ENCODE measurements at places on chromosomes 16 and 17.

- DNase-seq = no peak
Measured at GRCh38 chr17:50221266-50221863, 19.9 kb upstream of the COL1A1 start.

GRCh38 chr16:30771726-30772125, 9.6 kb downstream of the RNF40 start:
- DNase-seq = no peak

GRCh38 chr16:66176111-66176510, 190.4 kb upstream of the CDH5 start:
- DNase-seq = no peak

DNA sequence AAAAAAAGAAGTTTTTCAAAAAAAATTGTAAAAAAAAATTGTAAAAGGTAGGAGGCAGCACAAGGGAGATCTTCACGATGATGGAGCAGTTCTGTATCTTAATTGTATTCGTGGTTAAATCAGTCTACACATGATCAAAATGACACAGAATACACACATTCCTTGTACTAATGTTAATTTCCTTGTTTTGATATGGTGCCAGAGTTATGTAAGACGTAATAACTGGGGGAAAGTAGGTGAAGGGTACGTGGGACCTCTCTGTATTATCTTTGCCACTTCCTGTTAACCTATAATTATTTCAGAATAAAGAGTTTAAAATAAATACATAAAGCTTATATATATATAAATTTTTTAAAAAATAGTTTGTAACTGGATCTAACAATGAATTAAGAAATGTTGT, 36.8 kb downstream of the HELZ start:
- no peak for DNase-seq

GRCh38 chr17:13031718-13032350, 14.0 kb upstream of the ELAC2 start:
- DNase-seq = peak; percentile 1

GRCh38 chr17:879546-880442, 97.6 kb downstream of the MRM3 start:
- DNase-seq = peak; percentile 6

DNA sequence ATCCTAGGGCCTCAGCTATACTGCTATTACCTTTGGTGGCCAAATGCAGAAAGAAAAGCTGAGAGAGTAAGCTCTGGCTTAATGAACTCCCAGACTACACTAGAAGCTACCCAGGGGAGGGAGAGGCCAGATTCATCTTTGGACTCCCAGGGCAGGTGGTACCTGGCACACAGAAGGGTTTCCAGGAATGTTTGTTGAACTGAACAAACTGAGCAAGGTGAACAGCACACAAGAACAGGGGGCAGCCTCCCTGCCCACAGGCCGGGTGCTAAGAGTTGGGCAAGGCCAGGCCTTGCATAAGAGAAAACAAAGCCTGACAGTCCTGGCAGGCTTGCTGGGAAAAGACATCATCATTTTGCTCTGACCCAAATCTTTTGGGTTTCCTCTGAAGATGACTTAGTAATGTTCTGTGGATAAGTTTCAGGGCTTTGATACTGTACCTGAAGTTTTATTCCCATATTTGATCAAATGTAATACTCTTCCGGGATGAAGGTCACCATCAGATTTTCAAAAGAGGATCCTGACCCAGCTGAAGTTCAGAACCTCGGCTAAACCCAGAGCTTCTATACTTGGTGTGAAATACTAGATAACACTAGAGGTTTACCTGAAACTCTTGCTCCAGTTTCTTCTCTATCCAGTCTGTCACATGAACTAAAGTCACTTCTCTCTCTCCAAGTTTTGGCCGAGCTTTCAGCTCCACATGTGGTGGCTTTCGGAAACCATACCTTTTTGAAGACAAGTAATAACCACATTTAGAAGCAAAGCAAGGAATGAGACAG, 20.5 kb upstream of the ERN1 start:
- DNase-seq = no peak

- no peak for DNase-seq
Measured at GRCh38 chr16:50266337-50267091, at the start of gene ADCY7. TSS of gene ADCY7 (plus strand) at chr16:50266551. CDS start at chr16:50288180, 21,629 bp downstream.

DNA sequence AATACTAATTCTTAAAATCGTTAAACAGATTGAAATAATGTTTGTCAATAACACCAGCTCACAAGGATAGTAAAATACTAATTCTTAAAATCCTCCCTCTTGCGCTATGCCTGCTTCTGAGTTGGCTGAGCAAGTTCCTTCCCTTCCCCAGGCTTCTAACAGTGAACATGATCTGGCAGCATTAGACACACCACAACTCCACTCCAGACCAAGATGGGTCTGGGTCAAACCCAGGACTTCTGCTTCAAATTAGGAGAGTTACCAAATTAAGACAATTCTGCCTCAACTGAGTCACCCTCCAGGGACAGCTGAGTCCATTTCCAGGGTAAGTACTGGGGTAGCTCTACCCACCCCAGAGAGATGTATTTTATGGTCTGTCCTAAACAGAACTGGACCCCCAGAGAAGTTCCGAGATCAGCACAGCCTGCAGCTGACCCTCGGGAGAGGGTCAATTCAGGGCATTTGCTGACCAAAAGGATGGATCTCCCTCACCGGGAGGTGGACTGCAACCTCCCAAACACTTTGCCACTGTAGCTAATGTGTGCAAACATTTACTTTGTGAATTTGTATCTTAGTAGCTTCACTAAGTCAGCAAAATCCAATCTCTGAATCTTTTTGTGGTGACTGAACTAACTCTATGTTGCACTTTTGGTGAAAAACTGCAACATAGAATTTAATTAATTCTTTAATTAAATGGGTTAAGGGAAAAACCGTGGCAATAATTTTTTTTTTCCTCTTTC, 48.8 kb downstream of the ADCY9 start:
- DNase-seq = no peak

DNA sequence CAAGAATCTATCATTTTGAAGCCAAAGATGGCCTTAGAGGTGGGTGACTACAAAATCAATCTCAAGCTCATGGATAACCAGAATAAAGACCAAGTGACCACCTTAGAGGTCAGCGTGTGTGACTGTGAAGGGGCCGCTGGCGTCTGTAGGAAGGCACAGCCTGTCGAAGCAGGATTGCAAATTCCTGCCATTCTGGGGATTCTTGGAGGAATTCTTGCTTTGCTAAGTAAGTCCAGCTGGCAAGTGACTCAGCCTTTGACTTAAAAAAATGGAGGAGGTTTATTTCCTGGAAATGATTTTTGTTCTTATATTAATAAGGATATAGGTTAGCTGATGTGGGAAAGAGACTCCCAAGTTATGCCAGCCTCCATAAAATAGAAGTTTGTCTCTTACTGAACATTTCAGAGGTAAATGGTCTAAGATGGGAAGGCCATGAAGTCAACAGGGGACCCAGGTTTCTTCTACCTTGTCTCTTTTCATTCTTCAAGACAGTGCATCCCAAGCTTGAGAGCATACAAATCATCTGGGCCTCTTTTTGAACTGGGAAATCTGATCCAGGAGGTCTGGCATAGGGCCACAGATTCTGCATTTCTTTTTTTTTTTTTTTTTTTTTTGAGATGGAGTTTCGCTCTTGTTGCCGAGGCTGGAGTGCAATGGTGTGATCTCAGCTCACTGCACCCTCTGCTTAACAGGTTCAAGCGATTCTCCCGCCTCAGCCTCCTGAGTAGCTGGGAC, 19.8 kb upstream of the TANGO6 start:
- no peak for DNase-seq

DNA sequence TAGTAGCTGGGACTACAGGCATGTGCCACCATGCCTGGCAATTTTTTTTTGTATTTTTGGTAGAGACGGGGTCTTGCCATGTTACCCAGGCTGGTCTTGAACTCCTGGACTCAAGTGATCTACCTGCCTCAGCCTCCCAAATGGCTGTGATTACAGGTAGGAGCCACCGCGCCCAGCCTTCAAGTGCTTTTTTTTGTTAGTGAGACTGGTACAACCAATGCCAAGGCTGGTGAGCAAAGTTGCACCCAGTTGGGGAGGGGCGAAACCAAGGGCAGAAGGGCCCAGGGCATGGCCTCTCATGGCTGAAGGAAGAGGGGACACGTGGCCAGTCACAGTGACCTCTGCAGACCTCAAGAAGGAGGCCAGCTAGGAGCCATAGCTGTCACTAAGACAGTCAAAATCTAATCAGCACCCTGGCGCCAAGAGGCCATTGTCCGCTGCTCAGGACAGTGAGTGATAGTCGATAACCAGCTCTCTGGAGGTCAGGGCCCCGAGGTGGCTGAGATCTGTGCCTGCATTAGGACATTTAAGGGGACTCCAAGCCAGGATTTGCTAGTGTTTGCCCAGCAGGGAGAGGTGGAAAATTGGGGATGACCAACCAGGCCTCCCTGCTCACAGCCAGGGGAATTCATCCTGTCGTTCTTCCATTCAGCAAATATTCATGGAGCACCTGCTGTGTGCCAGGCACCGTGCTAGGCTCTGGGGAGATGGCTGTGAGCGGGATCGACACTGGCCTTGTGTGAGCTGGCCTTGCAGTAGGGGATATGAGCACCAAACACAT, 10.2 kb downstream of the IL4R start:
- DNase-seq = no peak

- DNase-seq = no peak
Measured at GRCh38 chr16:1687427-1688316, 9.6 kb downstream of the JPT2 start.

DNA sequence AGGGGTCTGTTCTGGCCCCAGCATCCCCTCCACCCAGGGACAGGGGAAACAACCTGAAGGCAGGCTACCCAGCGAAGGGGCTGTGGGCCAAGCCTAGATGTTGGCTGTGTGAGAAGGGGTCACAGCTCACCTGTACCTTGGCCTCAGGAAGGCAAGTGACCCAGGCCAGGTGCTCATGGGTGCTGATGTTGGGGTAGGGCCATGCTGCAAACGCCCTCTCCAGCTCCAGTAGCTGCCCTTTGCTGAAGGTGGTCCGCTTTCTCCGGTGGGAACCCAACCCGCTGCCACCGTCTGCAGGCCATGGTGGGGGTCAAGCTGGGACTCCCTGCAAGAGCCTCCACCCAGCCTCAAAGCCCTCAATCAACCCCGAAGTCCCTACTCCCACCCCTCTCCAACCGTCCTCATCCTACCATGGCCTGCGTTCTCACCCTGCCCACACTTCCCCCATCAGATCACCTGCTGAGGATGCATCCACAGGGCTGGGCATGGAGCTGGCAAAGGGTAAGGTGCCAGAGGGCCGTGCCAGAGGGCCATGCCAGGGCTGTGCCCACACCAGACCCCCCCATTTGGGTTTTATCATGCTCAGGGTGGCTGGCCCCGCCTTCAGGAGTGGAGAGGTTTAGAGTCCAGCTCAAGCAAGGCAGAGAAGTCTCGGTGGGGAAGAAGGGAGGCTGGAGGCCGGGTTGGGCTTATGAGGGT, at the start of gene SEBOX:
TSS of gene SEBOX (minus strand) at position 535 of the 699 bp plus-strand sequence. CDS start at position 487, 48 bp downstream.
- DNase-seq = no peak

DNA sequence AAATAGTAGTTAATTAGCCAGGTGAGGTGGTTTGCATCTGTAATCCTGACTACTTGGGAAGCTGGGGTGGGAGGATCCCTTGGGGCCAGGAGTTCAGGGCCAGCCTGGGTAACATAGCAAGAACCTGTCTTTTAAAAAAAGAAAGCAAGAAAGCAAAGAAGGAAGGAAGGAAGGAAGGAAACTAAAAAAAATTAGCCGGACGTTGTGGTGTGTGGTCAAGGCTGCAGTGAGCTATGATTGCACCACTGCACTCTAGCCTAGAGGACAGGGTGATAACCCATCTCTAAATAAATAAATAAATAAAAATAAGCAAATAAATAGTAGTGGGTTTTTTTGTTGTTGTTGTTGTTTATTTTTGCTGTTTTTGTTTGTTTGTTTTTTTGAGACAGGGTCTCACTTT, 39.3 kb upstream of the MAP2K6 start:
- DNase-seq = no peak

DNA sequence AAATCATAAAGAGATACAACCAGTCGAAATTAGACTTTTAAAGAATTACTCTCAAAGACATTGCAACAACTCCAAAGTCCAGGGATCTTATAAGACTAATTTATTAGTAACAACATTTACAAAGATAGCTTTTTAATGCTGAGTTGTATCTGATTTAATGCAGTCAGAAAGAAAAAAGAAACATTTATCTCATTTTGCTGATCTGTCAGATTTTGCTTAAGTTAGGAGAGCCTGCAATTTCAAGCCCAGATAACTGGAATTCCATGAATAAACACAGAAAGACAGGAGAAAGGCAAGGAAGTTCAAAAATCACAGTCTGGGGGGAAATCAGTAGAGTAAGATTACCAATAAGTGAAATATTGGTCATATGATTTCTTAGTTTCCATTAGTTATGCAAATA, 22.9 kb downstream of the SLFN11 start:
- DNase-seq = no peak

GRCh38 chr16:3841729-3842508, 38.6 kb downstream of the CREBBP start:
- DNase-seq = no peak

DNA sequence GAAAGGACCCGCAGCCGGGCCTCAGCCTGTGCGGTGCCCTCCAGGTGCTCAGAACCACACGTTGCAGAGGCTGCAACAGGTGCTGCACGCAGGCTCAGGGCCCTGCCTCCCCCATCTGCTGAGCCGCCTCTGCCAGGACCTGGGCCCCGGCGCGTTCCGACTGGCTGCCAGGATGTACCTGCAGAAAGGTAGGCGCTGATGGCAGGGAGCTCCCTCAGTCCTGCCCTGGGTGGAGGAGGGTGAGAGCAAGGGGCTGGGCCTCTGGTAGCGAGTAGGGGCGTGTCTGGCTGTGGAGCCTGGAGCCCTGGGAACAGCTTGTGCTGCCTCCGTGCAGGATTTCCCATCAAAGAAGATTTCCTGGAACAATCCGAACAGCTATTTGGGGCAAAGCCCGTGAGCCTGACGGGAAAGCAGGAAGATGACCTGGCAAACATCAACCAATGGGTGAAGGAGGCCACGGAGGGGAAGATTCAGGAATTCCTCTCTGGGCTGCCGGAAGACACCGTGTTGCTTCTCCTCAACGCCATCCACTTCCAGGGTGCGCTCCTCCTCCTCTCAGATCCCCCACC, 4.4 kb downstream of the SERPINF2 start:
- DNase-seq = no peak

GRCh38 chr16:2428784-2429033, 538 bp upstream of the CCNF start:
- DNase-seq = no peak

DNA sequence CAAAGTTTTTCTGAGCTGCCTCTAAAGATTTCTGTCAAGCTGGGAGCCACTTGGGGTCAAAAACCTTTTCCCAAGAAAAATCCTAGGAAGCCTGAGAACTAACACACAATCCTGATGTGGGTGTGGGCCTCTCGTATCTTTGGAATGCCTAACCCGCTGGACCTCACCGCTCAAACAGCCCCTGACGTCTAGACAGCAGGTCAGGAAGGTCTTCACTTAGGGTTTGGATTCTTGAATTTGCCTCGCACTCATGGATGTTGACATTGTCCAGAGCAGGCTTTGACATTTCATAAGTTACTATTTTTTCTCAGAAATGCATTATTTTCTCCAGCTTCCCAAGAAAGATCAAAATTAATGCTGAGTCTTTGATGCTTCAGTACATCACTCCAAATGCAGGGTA, 18.9 kb downstream of the TEX2 start:
- DNase-seq = no peak

GRCh38 chr17:27997522-27997921, 45.0 kb upstream of the NLK start:
- DNase-seq = no peak

All from NCI-H2081 (cell line).